ENCODE measurements at places on chromosomes 12 and 14. TPM values are rescaled to one million over a fixed set of nuclear protein-coding genes. Genes with fewer than 3 reads are reported as not detected.

The GPR135 gene
- 6.5 TPM for total RNA-seq

The TPH2 gene
- not detected for total RNA-seq

The FAM181A gene
- not detected for total RNA-seq

The PTPRQ gene
- 0.68 TPM for total RNA-seq

The RNF34 gene
- 63.9 TPM for total RNA-seq

The ADCY4 gene
- 61.7 TPM for total RNA-seq

The CCDC177 gene
- not detected for total RNA-seq

The COCH gene
- total RNA-seq, result 7.3 TPM

The GUCY2C gene
- not detected for total RNA-seq

The SLCO1B1 gene
- total RNA-seq, result not detected

The FIGNL2 gene
- total RNA-seq, result 0.91 TPM

The IL23A gene
- 0.49 TPM for total RNA-seq

The ANKRD33 gene
- not detected for total RNA-seq

- no peak for DNase-seq
These were observed 44.8 kb downstream of the BCL2L14 start for GRCh38 chr12:12115514-12115913.

DNA sequence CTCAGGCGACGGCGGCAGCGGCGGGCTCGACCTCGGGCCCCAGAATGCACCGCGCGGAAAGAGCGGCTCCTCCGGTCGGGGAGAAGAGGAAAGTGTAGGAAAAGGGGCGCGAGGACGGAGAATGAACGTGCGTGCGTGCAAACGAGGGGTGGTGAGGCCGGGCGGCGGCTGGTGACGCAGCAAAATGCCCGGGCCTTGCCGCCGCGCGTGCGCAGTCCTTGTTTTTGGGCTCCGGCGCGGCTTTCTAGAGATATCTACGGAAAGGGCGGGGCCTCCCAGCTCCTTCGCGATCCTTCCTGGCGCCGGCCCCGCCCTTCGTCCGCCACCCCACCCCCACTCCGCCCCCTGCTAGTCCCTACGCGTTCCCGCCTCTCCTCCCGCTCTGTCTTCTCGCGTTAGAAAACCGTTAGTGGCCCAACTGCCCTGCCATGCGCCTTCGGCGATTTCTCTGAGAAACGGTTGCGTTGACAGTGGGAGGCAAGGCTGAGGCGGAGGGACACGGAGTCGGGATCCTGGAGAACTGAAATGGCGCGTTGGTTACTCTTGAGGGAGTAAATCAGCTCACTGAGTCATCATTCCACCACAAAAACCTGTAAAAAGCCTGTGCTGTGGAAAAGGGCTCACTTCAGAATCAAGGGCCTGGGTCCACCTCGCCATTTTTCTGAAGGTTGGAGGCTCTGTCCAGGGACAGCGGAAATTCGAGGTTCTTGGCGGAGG is at the start of gene PTGES3:
Gene PTGES3 (minus strand): TSS at position 156 of the 717 bp plus-strand sequence. CDS start 285 bp downstream, outside the sequence.
- peak; percentile 99 for DNase-seq

- DNase-seq, result no peak
These were observed 26.8 kb downstream of the XRCC3 start for GRCh38 chr14:103688441-103688840.

- no peak for DNase-seq
These were observed 602 bp downstream of the APEX1 start for GRCh38 chr14:20455355-20456300.

DNA sequence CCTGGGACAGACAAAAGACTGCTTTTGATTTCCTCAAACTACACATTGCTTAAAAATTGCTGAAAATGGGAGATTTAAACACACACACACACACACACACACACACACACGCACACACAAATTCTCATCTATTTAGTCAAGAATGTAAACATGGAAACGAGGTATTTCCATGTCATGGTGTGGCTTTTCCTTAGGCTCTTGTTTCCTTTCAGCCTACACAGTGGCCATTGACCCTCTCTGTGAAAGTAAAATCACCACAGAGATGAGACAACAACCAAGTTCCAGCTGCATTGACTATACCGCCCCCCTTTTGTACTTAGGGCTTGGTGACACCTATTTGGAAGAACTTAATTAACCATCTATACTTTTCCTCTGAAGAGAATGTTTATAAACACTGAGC is 41.9 kb downstream of the TTC8 start:
- DNase-seq, result no peak

- DNase-seq, result peak; percentile 28
These were observed 85.0 kb downstream of the PAPOLA start for GRCh38 chr14:96586921-96587822.

DNA sequence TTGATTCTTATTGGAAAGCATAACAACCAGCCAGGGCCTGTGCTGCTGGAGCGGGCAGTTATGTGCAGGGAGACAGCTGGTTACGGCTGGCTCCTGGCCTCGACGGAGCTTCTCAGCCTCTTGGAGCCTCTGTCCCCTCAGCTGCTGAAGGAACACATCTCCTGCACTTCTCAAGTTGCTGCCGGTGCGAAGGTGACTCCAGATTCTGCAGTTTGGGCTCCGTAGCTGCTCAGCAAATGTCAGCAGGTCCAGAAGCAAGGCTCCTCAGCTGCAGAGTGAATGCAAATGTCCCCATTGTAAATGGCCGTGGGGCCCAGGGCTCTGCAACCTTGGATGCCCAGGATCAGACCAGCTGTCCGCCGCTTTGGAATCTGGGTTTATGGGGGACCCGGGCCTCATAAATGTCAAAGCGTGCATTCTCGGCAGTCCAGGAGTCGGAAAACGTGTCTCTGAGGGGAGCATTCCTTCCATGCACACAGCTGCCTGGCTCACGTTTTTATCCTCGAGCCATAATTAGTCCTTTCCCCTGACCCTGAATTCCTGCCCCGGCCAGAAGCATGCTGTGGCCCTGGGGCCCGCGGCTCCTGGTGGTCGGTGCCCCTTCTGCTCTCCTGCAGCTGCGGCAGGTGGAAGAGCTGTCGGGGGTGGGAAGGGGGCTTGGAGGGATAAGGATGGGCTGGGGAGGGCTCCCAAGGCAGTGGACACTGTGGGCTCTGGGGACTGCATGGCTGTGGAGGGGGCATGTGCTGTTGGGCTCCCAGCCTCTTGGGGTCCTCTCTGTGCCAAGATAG is 106.0 kb downstream of the KIF26A start:
- peak; percentile 52 for DNase-seq

DNA sequence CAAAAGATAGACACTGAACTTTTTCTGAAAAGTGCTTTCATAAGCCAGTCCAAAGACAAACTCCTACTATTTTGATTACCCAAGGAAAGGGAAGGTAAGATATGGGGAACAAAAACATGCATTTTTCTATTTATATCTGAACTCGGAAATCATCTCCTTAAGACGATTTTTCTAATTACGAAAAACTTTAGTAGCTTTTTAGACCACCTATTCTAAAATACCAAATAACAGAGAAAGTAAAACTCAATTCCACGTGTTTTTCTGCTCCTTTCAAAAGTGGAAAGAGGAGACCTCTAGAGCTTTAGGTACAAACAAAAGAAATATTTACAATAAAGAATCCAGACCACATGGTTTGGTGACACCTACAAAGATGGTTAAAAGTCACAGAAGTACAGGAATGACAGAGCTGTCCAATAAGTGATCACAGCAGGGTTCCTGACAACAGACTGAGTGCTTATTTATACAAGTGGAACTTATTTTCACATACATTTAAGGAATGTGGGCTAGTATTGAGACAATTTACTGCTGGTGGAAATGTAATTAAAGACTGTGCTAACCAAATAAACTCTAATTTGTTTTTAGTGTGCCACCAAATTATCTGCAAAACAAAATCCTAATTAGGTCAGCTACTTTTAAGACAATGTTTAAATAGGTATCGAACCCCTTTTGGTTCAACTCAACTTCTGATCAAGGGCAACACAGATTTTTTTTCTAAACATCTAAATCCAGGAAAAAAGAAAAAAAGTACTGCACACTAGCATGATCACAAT is 2.4 kb downstream of the LRIG3 start:
- DNase-seq, result no peak

DNA sequence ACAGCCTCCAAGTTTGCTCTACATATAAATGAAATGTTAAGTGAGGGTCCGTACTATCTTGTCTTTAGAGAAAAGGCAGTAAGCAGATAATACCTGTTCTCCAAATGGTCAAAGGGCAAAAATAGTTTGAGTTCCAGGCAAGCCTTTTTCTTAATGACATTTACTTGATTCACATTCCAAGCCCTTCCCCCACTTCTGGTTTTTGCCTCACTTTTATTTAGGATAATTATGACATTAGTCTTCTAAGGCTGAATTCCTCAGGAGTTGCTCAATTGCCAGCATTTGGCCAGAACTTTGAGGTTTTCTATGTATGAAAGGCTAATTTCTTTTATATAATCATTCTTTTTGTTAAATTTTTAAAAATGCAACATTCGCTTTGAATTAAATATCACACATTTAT is 62.5 kb upstream of the DUSP6 start:
- DNase-seq, result no peak

GRCh38 chr14:104048758-104049507 is 36.6 kb upstream of the ASPG start:
- no peak for DNase-seq

- no peak for DNase-seq
These were observed 67.2 kb upstream of the SYT1 start for GRCh38 chr12:78797196-78797931.

DNA sequence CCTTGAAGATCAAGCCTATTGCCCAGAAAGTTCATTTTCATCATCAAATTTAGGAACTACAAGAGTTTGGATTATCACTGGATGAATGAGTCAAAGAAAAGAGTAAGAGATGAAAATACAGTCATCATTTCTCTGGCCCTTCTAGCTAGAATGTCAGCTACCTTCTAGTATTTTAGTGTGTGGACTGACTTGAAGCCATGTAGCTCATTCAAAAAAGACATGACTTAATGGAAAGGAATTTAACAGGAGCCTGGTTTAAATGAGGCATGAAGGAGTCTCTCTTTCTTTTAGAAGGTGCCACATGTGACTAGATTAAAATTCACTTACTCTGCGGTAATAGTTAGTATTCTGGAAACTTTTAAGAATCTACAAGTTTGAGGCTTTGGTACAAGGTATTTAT is 7.1 kb downstream of the PTHLH start:
- DNase-seq, result no peak

DNA sequence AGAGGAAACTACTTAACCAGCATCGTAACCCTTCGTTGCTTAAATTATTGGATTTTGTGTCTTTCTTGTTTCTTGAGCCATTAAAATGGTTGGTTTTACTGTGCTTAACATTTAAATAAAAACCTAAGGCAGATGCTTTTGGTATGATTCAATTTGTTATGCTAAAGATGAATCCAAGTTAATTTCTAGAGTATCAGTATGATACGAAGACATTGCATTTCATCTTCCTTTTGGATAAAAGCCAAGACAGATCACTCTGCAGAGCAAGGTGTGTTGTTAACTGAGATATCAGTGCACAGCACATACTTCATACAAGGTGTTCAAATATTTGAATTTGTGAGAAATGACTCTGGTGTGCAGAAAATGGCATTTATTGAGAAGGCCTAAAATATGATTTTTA is 480.5 kb downstream of the PCNX1 start:
- DNase-seq, result no peak

- no peak for DNase-seq
These were observed 25.3 kb downstream of the CLEC2A start for GRCh38 chr12:9906873-9907272.

- DNase-seq, result peak; percentile 41
These were observed 194.4 kb downstream of the KIF26A start for GRCh38 chr14:104332634-104333270.

GRCh38 chr14:33792009-33792719 is 158.7 kb downstream of the EGLN3 start:
- DNase-seq, result no peak

GRCh38 chr12:68374307-68374982 is 42.3 kb upstream of the MDM1 start:
- DNase-seq, result no peak

GRCh38 chr14:102490456-102490855 is 19.1 kb downstream of the ANKRD9 start:
- no peak for DNase-seq

GRCh38 chr14:86168371-86168770 is 638.4 kb downstream of the FLRT2 start:
- DNase-seq, result no peak

DNA sequence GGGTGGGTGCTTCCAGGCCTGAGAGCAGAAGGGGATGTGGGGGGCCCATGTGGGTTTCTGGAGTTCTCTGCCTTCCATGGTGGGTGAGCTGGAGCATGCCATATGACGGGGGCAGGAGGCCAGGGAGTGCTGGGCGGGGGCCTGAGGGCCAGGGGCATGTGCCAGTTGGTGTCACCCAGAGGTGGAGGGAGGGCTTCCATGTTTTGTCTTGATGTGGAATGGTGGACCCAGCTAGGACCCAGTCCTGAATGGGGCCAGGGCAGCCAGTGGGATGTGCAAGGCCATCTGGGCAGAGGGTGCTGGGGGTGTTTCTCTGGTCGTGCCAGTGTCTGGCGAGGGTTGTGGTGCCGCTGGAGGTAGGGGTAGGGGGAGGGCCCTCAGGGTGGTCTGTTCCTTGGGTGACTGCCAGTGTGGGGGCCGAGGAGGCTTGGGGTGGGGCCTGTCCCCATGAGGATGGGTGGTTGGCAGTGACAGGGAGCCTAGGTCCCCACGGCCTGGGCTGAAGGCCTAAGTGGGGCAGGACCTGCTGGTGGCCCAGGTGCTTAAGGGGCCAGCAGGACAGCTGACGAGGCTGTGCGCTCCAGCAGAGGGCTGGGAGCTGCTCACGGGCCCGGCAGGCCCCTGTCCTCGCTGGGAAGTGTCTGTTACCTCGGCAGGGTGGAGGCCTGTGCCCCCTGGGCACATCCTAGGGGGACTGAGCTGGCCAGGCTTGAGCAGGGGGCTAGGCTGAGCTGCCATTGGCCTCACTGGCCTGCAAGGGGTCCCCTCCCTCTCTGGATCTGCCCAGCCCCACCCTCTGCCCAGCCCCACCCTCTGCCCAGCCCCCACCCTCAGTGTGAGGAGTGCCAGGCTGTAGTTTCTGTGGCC is 26.8 kb downstream of the CEP170B start:
- DNase-seq, result no peak

GRCh38 chr12:24955853-24956252 is 7.0 kb upstream of the BCAT1 start:
- no peak for DNase-seq
